ENCODE measurements at places on chromosomes 7 and 10.

DNA sequence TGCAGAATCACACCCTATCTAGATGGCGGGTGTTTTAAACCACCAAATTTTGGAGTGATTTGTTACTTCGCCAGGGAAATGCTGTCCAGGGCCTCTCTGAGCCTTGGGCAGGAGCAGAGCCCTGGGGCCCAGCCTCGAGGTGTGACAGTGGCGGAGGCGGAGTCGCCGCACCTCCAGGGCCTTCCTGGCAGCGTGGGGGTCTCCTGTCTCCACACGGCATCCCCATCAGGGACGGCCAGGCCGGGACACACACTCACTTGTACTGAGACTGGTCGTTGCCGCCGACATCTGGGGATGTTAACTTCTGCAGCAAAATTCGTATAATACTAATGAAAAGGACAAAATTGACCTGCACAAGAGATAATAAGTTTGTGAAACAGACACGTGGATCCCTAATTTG is 110.7 kb downstream of the VIPR2 start:
- DNase-seq = no peak

GRCh38 chr10:4307910-4308309 is 518.1 kb upstream of the AKR1E2 start:
- DNase-seq = no peak

DNA sequence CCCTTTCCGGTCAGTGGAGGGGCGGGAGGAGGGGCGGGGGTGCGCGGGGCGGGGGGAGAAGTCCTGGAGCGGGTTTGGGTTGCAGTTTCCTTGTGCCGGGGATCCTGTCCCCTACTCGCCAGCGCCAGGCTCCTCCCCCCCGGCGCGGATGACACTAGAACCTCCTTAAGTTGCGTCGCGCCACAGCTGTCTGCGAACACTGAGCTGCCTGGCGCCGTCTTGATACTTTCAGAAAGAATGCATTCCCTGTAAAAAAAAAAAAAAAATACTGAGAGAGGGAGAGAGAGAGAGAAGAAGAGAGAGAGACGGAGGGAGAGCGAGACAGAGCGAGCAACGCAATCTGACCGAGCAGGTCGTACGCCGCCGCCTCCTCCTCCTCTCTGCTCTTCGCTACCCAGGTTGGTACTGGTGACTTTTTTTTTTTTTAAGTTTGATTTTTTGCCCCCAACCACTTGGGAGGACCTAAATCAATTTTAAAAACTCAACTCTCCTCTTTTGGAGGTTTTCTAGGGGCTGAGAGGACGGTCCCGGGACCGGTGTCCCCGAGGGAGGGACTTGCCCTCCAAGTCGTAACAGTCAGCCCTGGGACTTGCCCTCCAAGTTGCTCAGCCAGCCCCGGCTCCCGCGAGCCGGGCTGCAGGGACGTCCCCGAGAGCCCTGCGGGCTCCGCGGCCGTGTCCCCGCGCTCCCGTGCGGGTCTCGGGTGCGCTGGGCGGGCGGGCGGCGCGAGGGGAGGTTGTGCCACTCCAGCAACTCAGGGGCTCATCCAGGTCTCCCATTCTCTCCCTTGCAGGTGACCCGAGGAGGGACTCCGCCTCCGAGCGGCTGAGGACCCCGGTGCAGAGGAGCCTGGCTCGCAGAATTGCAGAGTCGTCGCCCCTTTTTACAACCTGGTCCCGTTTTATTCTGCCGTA is at the start of gene GATA3:
GATA3 (plus strand) TSS at position 195 of the 914 bp plus-strand sequence. CDS start 968 bp downstream, outside the sequence.
- DNase-seq = peak; percentile 50

GRCh38 chr7:12647364-12648219 is 39.8 kb upstream of the ARL4A start:
- DNase-seq = peak; percentile 75

- no peak for DNase-seq
Observed at GRCh38 chr10:77249901-77250459, 387.6 kb downstream of the KCNMA1 start.

DNA sequence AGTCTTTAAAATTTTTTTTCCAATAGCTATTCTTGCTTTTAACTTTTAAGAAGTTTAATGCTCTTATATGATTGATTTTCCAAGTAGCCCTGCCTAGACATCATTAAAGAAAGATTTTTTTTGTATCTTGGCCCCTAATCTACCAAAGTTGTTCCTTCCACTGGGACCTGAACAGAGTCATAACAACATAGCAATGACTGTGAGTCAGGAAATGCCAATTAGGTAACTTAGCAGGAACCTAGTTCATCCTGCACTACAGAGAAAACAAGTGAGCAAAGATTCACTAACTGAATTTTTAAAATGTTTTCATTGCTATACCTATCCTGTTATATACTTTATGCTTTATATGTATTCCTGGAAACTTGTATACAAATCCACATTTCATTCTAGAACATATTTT is 284.7 kb downstream of the BICC1 start:
- DNase-seq = peak; percentile 52

- DNase-seq = no peak
Observed at GRCh38 chr7:40700653-40701421, 566.0 kb downstream of the SUGCT start.

DNA sequence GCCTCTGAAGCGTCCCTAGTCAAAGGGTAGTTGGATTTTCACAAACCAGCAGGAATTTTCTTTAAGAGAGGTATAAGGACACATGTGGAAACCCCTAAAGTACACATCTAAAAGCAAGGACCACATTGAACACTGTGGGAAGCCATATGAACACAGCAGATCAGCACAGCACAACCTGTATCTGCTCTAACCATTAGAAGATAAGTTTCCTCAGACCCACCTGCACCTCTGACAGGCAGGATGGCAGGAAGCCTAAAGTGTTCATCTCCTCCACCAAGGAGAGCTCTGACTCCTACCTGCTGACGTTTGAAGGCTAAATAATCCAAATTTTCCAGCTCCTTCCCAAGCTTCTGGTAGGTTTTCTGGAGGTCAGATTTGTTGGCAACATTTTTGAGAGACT is 174.4 kb downstream of the CTNNA3 start:
- no peak for DNase-seq

DNA sequence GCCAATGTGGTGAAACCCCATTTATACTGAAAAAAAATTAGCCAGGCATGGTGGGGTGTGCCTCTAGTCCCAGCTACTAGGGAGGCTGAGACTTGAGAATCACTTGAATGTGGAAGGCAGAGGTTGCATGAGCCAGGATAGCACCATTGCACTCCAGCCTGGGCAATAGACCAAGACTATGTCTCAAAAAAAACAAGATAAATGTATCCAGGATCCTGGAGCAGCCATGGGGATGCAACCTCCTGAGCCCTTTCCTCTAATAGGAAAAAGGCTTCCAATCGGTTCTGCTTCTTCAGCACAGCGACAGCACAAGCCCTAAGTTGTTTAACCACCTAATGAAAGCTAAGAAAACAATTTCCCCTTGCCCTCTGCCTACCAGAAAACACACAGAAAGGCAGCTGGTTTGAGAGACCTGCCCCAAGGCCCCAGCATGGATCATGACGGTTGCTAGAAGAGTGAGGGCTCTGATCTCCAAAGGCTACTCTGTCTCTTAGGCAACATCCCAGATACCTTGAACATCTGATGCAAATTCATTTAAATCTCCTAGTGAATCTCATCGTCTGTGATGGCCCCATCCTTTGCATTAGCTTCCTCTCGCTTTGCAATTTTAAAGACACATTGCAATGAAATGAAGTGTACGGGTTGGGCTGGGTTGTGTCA is 220.8 kb downstream of the ARHGAP21 start:
- DNase-seq = no peak

DNA sequence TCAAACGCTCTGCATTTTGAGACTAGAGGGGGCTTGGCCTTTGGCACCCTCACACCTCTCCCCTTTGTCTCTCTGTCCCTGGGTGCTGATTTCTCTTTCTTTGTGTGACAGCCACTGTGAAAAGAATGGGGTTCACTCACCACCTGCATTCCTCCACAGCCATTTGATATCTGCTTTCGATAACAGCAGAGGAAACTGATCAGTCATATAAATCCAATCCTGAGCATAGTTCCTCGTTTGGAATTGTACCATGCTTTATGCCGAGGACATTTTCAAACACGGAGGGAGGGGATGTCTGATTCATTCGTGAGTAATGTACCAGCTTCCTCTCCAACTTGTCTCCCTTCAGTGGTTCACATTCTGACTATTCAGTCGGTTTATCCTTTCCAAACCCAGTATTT is 15.8 kb downstream of the MET start:
- DNase-seq = peak; percentile 90

DNA sequence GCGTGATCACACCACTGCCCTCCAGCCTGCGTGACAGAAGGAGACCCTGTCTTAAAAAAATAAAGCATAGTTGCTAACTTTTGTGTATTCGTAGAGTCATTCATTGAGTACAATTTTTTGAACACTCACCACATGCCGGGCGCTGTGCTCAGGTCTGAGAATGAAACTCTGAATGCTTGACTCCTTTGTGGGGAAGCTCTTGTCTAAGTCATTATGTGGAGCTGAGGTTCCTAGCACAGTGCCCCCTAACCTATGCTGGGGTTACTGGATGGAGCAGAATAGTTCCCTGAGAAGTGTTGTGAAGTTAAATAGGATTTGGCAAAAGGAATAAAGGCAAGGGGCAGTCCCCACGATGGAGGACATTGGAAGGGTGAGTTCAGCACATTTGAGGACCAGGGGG is 123.3 kb downstream of the CELF2 start:
- DNase-seq = no peak

- no peak for DNase-seq
Observed at GRCh38 chr7:978049-978346, 2.6 kb upstream of the COX19 start.

- no peak for DNase-seq
Observed at GRCh38 chr7:120996988-120997345, 8.5 kb downstream of the CPED1 start.

DNA sequence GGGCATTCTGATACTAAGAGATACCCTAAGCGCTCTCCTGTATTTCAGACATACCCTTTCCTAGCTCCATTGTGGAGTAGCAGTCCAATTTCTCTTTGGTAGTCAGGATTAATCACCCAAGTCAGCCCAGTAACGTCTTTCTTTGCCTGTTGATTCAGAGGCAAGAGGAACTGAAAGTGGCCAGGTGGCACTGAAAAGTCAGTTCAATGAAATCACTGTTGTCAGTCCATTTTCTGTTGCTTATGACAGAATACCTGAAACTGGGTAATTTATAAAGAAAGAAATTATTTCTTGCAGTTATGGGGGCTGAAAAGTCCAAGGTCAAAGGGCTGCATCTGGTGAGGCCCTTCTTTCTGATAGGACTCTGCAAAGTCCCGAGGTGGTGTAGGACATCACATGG is 40.2 kb downstream of the ANKRD61 start:
- no peak for DNase-seq

DNA sequence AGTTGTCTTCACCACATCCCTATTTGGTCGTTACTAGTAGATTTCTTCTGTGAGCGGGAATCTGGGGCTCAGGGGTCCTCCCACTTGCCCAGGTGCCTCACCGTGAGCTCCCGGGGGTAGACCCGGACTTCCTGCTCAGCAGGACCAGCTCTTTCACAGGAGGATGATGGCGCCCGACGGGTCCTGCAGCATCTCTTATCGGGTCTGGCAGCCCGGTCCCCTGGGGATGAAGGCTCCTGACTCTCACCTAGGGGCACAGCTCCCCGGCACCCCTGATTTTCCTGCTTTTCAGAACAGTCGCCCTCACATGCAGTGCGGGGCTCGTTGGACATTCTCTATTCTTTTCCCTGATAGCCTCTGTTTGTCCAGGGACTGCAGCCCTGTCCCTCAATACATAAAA is 33.0 kb upstream of the SHH start:
- DNase-seq = no peak

GRCh38 chr10:63780101-63780500 is 258.9 kb downstream of the REEP3 start:
- DNase-seq = no peak

DNA sequence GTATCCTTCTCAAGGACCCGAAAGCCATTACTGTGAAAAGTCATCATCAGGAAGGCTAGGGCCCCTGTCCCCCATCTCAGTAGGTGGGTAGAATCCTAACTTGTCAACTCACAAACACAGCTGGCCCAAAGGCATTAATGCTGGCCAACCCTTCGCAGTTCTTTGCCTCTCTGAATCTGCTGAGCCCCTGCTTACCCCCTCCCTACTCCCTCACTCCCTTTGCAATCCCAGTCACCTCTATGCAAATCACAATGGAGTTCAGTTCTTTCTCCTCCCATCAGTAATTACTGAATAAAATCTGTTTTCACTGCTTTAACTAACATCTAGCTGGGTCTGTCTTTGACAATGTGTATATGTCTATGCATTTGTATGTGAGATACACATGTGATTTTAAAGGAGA is 38.1 kb upstream of the AOAH start:
- DNase-seq = no peak

- peak; percentile 54 for DNase-seq
Observed at GRCh38 chr10:78362406-78363022, 328.9 kb downstream of the RPS24 start.

GRCh38 chr10:95234951-95235350 is 40.9 kb downstream of the ACSM6 start:
- no peak for DNase-seq

DNA sequence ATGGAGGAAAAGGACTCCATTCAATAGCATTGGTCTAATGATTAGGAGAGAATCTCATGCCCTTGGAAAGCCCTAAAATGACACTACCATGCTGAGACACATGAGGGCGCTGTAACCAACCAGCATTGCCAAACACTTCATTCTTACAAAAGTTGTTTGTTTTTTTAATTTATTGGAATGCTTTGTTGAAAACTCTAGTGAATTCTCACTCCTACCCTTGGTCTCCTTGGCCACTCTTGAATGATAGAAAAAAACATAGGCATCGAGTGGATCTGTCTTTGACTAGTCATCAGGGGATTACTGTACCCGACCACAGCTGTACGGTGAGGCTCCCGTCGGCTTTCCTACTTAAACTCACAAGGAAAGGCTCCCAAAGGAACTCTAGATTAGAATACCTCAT is 29.3 kb upstream of the ADD3 start:
- DNase-seq = peak; percentile 33

- DNase-seq = no peak
Observed at GRCh38 chr7:45420843-45421495, 153.2 kb upstream of the ADCY1 start.

- DNase-seq = no peak
Observed at GRCh38 chr7:123655614-123656013, at the start of gene LMOD2. TSS of gene LMOD2 (plus strand) at chr7:123655866. CDS start at chr7:123655964, 98 bp downstream.

DNA sequence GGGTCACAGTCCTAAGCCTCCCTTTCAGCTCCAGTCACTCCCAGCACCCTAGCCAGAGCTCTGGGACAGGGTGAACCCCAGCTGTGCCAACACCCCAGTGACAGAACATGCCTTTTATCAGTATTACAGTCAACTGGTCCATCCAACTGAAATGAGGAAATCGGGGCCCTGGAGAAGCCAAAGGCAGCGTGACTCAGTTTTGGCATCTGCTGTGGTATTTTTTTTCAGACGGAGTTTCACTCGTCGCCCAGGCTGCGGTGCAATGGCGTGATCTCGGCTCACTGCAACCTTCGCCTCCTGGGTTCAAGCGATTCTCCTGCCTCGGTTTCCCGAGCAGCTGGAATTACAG is 3.4 kb upstream of the CLDN15 start:
- no peak for DNase-seq
